AML-193 (cell line): ENCODE measurements at places on chromosomes 7 and 10.

- DNase-seq, result no peak
Measured at GRCh38 chr10:84258034-84258695, 13.3 kb downstream of the RGR start.

DNA sequence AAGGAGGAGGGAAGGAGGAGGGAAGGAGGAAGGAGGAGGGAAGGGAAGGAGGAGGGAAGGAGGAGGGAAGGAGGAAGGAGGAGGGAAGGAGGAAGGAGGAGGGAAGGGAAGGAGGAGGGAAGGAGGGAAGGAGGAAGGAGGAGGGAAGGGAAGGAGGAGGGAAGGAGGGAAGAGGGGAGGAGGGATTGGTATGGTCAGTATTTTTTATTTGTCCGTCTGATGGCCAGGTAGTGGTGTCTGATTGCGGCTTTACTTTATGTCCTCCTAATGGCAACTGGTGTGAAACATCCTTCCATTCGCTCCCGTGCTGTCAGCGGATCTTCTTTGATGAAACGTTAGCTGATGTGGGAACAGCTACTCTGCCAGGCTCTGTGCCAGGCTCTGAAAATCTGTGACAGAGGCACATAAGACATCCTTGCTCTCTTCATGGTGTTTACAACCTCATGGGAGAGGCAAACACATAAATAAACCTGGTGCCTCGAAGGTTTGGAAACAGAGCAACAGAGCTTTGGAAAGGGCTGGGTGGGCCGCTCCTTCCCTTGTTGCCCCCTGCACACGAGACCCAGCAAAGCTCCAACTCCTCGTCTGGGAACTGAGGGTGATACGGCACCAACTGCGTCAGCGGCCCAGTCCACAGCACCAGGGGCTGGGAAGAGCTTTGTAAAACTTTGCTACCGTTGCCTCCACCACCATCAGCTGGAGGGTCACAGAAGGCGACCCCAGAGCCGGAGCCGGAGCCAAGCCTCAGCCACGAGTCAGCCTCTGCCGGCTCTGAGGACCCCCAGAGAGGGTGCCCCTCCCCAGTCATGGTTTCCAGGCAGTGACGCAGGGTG is 40.3 kb downstream of the PDGFA start:
- DNase-seq, result no peak

- no peak for DNase-seq
Measured at GRCh38 chr7:18020138-18020715, 7.4 kb downstream of the PRPS1L1 start.

DNA sequence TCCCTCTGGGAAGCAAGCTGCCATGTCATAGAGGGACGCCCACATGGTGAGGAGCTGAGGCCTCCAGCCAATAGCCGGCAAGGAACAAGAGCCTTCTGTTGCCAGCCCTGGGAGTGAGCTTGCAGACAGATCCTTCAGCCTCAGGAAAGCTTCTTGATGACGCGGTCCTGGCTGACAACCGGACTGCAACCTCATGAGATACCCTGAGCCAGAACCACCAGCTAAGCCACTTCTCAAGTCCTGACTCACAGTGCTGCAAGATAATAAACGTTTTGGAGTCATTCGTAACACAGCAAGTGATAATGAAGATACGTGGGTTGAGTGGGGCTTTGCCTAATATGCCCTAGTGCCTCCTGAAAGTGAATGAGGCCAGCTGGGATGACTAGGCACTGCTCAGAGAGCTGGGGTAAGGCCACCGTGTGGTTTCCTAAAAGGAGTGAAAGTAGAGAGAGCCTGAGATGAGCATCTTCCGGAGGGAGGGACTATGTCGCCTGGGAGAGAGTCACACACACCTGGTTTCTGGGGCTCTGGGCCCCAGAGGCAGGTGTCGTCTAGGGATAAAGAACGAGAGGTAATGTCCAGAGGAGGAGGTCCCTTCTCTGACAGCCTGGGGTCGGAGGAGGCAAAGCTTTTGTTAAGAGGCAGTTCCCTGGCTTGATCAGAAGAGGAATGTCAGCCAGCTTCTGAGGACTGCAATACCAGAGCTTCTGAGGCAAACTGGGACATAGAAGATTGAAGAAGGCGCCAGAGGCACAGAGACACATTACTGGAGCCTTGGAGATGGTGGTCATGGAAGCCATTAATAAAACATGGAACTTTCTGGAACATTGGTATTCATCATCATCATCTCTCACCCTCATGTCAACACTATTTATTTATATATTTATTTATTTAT is 53.6 kb downstream of the PYROXD2 start:
- DNase-seq, result no peak

GRCh38 chr10:78505657-78506056 is 472.0 kb downstream of the RPS24 start:
- no peak for DNase-seq

- no peak for DNase-seq
Measured at GRCh38 chr10:19546224-19546623, 270.0 kb upstream of the PLXDC2 start.

GRCh38 chr7:151150388-151150787 is 17.1 kb downstream of the GBX1 start:
- DNase-seq, result no peak

GRCh38 chr10:44589181-44589943 is 204.5 kb upstream of the CXCL12 start:
- no peak for DNase-seq

GRCh38 chr10:8301831-8302230 is 247.3 kb downstream of the GATA3 start:
- no peak for DNase-seq

- peak; percentile 27 for DNase-seq
Measured at GRCh38 chr7:39623732-39624441, 515 bp downstream of the RALA start.

DNA sequence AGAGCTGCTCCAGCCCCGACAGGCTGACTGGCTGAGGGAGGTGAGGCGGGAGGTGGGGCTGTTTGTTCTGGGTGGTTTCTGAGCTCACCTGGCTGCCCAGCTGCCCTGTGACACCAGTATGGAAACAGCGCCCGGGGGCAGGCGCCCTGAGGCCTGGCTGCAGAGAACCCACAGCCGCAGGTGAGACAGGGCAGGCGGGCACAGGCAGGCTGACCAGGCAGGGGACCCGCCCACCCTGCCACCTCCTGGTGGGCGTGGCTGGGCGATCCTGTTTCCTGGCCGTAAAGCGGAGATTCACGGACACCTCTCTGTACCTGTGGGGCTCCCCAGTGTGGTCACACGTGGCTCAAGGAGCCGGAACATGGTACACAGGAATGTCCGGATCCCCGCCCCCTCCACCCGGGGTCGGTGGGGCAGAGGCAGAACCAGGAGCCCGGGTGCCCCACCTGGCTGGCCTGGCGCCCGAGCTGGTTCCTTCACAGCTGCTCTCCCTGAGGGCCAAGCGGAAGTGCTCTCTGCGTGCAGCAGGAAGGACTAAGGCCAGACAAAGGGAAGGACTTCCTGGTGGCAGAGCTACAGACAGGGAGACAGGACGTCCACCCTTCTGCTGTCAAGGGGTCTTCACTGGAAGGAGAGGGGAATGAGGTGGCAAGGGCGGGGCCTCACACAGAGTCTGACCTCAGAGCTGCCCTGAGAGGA is 3.9 kb downstream of the MICALL2 start:
- DNase-seq, result no peak

- peak; percentile 85 for DNase-seq
Measured at GRCh38 chr10:35195361-35196306, 69.0 kb downstream of the CREM start.

GRCh38 chr7:69534461-69535041 is 63.7 kb upstream of the AUTS2 start:
- no peak for DNase-seq

GRCh38 chr10:71601273-71601672 is 118.3 kb downstream of the C10orf105 start:
- no peak for DNase-seq

DNA sequence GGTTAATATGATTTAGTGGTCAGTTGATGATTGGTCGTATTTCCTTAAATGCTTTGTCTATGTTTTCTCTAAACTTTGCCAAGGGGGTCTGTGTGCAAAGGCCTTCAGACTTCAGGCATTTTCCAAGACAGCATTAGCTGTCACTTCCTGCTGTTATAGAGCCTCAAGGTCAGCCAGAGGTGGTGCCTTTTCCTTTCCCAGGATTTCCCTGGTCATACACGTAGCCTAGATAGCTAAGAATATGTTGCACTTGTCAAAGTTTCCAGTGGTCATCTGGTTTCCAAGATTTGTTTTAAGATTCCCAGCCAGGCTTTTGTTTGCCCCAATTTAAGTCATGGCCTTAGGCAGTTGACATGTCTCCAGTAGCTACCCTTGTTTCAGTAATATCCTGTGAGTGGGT is 133.2 kb upstream of the IGFBP3 start:
- DNase-seq, result no peak

DNA sequence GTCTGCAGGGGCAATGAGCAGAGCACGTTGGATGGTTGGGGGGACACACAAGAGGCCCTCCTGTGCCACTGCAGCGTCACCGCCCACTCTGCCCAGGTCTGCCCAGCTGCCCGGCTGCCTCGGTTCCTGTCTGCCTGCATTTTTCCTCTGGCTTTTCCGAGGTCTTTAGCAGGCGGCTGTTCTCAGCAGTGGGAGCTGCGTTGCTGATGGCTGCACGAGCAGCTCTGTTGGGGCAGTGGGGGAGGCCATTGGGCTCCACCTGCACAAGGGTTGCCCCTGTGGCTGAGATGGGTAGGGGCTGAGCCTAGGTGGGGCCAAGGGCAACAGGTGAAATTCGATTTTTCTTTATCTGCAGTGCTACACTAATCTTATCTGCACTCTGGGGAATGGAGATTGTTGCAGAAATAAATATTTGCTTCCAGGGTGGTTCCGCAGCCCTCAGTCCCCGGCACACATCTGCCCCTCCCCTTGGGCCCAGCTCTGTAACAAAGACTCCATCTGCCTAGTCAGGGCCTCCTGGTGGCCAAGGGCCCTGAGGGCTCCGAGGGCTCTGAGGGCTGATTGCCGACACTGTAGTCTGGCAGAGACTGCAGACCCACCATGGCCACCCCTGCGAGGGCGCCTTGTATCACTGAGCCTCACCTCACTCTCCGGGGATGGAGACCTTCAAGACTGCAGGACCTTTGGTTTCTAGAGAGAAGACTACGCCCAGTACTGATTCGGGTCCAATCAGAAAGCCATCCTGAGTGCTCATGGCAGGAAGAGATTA is 141.7 kb upstream of the SHH start:
- no peak for DNase-seq

DNA sequence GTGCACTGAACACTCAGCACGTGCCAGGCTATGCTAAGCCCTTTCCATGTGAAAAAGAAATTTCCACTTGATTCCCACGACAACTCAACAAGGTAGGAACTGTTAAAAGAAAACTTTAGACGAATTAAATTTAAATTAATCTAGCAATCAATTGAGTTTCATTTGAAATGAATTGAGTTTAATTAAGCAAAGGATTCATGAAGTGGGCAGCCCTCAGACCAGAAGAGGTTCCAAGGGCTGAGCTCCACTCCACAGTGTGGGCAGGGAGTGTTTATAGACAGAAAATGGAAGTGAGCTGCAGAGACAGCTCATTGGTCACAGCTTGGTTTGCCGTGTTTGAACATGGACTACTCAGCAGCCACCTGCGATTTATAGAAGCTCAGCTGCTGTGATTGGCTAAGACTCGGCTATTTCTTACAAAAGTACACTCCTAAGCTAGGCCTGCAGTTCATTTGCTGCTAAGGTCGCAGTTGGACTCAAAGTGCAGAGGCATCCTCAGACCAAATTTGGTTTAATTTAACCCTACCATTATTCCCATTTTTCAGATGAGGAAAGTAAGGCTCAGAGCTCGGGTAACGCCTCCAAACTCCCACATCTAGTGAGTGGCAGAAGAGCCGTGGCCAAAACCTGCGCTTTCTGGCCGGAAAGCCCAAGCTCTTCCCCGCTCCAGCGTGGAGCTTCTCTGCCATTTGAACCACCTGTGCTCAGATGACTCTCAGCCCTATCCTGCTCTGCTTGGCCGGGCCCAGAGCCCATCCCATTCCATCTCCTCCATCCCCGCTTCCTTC is 24.9 kb downstream of the CALML3 start:
- DNase-seq, result no peak

GRCh38 chr7:151056283-151056665 is 1.4 kb downstream of the CDK5 start:
- DNase-seq, result no peak

- no peak for DNase-seq
Measured at GRCh38 chr7:51078653-51079052, 238.0 kb downstream of the COBL start.

DNA sequence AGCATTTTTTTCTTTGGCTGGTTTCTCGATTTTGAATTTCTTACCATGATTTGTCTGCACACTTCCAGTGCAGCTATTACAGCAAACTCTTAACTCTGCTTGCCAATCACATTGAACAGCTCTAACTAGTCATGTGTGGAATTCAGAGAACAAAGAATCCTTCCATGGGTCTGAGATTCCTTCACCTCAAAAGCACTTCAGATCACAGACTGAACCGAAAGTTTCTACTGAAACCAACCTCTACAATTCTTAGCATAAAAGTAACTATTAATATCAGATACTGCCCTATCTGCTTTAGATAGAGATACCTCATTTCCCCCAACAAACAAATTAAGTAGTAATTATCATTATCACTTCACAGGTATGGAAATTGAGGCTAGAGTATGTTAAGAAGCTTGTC is 56.5 kb upstream of the SP4 start:
- DNase-seq, result no peak

DNA sequence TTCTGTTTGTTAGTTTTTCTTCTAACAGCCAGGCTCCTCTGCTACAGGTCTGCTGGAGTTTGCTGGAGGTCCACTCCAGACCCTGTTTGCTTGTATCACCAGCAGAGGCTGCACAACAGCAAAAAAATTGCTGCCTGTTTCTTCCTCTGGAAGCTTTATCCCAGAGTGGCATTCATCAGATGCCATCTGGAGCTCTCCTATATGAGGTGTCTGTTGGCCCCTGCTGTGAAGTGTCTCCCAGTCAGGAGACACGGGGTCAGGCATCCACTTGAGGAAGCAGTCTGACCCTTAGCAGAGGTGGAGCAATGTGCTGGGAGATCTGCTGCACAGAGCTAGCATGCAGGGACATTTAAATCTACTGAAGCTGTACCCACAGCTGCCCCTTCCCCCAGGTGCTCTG is 26.7 kb upstream of the CROT start:
- no peak for DNase-seq
